CD4-positive, alpha-beta memory T cell (primary cell): ENCODE measurements at places on chromosomes 1 and 21.

GRCh38 chr1:26029864-26030481 lies 8.4 kb downstream of the EXTL1 start:
- DNase-seq = no peak

DNA sequence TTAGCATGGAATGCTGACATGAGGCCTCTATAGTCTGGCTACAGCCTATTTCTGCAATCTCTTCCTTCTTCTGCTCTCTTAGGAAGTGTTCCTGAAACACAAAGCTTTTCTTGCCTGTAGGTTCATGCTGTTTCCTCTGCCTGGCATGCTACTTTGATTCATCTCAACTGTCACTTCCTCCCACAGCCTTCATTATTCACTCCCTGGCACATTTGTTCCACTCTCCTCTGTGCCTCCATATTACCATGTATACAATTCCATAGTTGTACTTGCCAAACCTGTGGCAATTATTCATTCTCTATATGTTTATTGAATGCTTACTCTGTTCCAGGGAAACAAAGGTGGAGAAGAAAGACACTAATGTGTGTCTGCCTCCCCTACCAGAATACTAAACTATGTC lies 210.2 kb downstream of the LRRC7 start:
- DNase-seq = no peak

DNA sequence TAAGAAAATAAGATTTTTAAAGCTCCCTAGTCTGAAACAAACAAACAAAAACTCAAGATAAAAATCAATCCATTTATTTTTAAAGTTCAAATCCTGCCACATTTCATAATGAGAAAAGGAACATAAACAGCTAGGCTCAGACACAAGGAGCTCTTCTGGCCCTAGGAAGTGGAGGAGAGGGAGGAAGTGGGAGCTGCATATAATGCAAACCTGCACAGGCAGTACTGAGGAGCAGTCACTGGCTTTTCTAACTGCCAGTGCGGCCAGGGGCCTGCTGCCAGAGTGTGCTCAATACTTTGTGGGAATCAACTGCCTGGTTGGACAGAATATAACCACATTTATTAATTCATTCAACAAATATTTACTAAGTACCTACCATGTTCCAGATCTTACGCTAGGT lies 139.8 kb upstream of the SPATA6 start:
- no peak for DNase-seq

- no peak for DNase-seq
Observed at GRCh38 chr21:32360401-32360975, 32.3 kb downstream of the URB1 start.

- DNase-seq = no peak
Observed at GRCh38 chr1:222314839-222315238, 233.1 kb downstream of the HHIPL2 start.

DNA sequence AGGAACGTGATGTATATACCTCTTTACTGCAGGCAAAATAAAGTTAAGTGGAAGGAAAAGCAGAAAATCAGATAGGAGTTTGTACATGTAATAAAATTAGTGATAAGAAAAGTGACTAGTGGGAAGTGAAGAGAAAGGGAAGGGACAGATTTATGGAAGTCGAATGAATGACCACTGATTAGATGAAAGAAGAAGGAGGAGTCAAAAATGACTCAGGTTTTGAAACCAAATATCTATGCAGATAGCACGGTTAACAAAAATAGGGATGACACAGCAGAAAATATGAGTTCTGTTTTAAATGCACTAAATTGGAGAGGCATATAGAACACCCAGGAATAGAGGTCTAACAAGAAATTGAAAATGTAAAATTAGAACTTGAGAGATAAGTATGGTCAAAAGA lies 128.0 kb downstream of the HMCN1 start:
- no peak for DNase-seq

- no peak for DNase-seq
Observed at GRCh38 chr1:93592551-93592949, 89.1 kb downstream of the BCAR3 start.

- no peak for DNase-seq
Observed at GRCh38 chr1:61853583-61853982, 111.3 kb downstream of the PATJ start.

DNA sequence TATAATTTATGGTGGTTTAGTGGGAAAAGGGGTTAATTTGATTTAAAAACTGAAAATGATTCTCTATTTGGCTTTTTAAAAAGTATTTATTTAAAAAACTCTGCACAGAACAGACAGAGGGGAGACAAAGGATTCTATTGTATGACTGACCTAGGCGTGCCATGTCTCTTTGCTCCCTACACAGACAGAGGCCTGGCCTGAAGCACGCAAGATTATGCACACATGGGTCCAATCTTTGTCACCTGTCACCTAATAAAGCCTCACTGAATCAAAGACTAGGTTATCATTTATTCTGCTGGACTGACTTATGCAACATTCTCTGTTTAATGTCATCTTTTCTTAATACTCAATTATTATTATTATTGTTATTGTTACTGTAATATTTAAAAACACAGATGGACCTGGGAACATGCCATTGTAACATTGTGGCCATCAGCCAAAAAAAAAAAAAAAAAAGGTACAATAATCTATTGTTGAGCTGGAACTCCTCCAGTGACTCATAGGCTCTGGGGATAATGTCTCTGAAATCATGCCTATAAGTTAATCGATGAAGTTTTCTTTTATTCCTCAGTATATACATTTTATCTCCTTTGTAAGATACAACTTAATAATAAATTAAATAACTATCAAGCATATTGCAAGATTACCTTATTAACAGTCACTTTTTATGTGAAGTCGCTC lies 112.1 kb downstream of the RUNX1 start:
- DNase-seq = no peak

- DNase-seq = no peak
Observed at GRCh38 chr1:94971491-94971924, 44.6 kb upstream of the CNN3 start.

GRCh38 chr1:91872559-91873081 lies 13.3 kb downstream of the TGFBR3 start:
- peak; percentile 31 for DNase-seq

DNA sequence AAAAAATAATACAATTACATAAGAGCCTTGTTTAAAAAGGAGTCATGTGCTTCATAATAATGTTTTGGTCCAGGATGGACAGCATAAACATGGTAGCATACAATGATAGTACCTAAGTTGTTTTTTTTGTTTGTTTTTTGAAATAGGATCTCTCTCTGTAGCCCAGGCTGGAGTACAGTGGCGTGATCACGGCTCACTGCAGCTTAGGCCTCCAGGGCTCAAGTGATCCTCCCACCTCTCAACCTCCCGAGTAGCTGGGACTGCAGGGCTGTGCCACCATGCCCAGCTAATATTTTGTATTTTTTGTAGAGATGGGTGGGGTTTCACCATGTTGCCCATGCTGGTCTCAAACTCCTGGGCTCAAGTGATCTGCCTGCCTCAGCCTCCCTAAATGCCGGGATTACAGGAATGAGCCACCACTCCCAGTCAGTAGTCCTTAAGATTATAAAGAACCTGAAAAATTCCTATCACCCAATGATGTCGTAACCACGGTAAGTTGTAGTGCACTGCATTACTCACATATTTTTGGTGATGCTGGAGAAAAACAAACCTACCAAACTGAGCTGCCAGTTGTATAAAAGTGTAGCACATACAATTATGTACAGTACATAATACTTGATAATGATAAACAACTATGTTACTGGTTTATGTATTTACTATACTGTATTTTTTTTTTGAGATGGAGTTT lies 22.4 kb upstream of the RCOR3 start:
- DNase-seq = no peak

DNA sequence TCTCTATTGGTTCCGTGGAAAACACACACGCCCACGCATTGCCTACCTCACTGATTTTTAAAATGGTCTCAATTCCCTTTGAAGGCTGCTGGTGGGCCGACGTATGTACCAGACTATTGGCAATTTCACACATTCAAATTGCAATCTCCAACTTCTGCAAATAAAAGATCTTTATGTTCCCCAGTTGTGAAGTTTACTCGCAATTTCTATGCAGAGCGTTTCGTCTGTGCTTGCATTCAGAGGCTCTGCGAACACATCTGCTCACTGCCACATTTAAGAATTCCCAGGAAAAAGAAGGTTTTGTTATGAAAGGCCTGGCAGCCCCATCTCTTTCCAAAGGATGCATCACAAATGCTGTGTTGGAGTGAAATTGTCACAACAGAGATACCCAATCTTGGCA lies 288.0 kb upstream of the KAZN start:
- no peak for DNase-seq

GRCh38 chr21:34612056-34612455 lies 2.9 kb downstream of the RCAN1 start:
- DNase-seq = no peak

- no peak for DNase-seq
Observed at GRCh38 chr1:237041461-237041794, 556 bp upstream of the RYR2 start.

GRCh38 chr1:183472488-183473216 lies at the start of gene SMG7:
Gene SMG7 (plus strand): TSS chr1:183472499. CDS start chr1:183472621, 122 bp downstream.
- no peak for DNase-seq

GRCh38 chr1:10861822-10862221 lies 65.4 kb upstream of the CASZ1 start:
- DNase-seq = no peak

GRCh38 chr21:34311561-34312330 lies 52.1 kb upstream of the KCNE2 start:
- no peak for DNase-seq

- DNase-seq = peak; percentile 76
Observed at GRCh38 chr1:87335175-87335884, 6.7 kb downstream of the LMO4 start.

DNA sequence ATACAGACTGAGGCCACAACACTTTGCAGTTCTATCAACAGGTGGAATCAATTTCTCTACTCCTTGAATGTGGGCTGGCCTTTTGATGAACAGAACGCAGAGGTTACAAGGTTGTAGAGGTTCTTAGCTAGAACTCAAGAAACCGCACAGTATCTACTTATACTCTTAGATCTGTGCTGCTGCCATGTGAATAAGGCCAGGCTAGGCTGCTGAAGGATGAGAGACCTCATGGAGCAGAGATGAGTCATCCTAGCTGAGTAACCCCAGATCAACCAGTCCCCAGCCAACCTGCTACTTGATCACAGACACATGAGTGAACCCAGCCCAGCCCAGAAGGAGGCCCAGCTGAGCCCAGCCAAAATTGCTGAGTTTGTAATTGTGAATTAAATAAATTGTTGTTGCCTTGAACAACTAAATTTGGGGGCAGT lies 35.3 kb upstream of the BCAR3 start:
- DNase-seq = no peak
